ENCODE measurements at places on chromosomes 11 and 22.
A peak's percentile ranks its signal among the peaks of the same experiment; 100 is the strongest.

DNA sequence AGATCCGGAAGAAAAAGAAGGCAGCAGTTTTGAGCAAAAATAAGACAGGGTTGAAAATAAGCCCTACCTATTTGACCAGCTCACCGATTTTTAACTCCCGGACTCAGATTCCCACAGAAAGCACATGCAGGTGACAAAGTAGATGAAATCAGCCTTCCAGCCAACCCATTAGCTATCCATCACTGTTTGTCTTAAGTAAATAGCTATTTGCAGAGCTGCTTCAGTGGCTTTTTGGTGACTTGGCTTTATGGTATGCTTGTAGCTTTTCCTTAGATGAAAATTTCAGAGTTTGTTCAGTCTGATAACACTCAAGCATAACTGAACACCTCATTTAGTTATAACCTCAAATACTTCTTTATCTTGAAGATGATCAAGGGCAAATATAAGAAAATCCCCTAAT is 192.6 kb downstream of the HIPK3 start:
- no peak for DNase-seq

GRCh38 chr22:42883970-42884369 is 26.9 kb upstream of the ARFGAP3 start:
- no peak for DNase-seq

DNA sequence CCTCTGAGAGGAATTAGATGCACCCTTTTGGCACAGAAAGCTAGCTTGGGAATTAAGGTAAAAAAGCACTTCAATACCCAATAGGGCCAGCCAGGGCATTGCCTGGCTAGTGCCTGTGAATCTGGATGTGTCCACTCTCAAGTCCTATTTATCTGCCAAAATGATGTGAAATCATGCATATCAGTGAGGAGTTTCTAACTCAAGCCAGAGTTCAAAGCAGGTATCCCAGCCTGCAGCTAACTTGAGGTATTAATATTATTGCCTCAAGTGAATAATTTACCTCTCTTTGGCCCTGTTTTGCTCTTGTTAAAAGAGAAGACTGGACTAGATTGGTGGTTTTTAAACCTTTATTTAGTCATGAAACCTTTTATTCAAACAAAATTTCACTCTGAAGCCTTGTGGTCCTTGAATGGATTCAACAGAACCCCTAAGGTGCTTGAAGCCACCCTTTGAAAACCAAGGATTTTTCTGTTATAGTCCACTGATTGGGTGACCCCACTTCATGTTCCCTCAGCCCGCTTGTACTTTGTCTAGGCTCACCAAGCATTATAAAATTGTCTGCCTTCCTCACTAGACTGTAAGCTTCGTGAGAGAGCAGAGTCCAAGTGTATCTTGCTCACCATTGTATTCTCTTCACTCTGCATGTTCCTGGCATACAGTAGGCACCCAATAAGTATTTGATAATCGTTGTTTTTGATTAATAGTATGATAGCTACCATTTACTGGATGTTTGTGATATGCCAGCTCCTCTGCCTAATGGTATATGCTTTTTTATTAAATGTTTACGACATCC is 4.5 kb downstream of the RNF121 start:
- no peak for DNase-seq

- DNase-seq, result no peak
These were observed 496.6 kb downstream of the TBC1D22A start for GRCh38 chr22:47259049-47259448.

DNA sequence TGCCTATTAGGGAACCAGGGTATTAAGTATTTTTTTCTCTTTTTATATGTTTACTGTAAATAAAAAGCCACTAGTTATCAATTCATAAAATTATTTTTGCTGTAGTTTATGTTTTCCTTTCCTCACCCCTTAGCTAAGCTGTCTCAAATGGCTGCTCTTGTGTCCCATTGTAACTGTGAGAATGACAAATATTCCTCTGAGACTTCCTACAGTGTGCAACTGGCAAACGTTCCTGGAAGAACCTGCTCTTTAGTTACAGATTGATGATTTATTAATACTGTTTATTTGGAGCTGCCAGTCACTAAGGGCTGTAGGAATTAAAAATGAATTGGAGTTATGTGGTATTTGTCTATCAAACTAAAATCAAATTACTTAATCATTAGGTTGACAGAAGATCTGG is 675.4 kb upstream of the ARHGAP42 start:
- DNase-seq, result peak; percentile 25

GRCh38 chr11:123608371-123608770 is 46.1 kb downstream of the SCN3B start:
- DNase-seq, result no peak

DNA sequence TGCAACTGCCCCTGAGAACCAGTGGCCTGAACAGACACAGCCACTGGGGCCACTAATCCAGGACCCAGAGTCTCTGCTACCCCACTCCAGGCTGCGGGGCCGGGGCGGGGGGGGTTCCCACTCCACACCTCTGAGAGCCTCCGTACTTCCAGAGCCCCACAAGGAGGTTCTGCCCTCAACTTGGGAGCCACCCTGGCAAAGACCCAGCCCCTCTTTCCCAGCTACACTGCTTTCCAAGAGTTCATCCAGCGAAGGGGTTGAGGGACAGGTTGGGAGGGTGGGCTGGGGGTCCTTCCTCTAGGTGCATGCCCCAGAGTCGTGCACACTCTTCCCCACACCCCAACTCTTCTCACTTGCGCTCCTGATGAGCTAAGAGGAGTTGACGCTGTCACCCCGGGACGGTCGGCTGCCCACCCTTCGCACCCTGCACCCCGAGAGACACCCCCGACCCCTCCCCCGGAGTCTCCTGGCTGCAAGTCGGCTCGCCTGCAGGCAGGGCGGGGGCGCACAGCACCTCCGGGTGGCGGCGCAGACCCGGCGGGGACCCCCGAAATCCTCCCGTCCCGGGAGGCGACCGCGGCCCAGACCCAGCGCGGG is 531 bp downstream of the RAB3IL1 start:
- no peak for DNase-seq

DNA sequence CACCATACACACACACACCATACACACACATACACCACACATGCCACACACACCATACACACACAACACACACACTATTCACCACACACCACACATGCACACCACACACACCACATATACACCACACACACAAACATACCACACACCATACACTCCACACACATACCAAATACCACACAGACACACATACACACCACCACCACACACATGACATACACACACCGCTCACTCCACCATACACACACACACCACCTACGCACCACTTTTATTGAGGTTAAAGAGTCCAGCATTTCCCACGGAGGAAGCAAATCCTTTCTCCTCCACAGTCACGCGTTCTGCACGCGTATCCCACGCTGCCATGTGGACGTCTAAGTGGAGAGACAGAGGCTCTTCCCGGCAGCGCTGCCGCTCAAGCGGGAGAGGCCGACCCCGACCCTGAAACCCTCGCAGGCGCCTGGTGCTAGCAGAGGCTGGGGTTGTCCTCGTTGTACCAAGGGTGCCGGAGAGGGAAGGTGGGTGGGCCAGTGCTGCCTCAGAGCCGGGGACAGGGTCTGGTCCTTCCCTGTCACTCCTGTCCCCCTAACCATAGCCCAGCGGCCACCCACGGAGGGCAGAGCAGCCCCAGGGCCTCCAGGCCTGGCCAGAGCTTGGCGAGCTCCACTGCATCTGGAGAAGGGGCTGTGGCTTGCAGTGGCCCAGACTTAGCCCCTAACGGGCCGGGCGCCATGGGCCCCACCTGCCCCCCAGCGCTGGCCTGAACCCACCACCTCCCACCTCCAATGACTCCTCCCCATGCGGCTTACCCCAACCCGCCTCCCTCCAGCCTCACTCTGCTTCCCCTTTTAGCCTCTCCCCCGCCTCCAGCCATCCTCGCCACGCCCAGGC is 1495.0 kb downstream of the BRD1 start:
- no peak for DNase-seq

DNA sequence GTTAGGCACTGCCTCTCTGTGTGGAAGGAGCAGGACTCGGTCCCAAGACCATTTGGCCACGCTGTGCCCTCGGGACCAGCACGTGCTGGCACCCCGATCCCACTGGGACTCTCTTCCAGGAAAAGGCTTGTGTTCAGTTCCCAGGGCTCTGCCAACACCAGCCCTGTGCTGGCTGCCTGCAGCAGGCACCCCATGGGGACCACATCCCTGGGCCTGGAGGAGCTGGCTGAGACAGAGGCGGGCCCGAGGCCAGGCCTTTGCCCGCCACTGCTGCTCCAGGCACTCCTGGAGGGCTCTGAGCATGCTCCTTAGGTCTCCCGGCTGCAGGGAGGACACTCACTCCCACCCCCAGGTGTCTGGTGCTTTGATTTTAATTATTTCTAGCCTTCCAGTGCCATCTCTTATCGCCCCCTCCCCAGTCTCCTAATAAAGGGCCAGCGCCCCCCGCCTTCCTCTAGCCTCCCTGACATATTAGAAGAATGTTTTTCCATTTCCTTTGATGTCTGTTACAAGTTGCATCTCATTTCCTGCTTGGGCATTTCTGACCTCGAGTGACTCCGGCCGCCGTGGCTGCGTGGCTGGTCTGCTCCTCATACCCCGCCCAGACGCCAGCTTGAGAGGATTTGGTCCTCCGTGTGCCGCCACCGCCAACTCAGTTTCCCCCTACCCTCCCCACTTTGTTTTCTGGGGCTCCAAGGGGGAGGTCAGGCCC is 14.4 kb downstream of the CDKN1C start:
- DNase-seq, result no peak

GRCh38 chr22:37768273-37768672 is 39.5 kb upstream of the GCAT start:
- DNase-seq, result no peak

DNA sequence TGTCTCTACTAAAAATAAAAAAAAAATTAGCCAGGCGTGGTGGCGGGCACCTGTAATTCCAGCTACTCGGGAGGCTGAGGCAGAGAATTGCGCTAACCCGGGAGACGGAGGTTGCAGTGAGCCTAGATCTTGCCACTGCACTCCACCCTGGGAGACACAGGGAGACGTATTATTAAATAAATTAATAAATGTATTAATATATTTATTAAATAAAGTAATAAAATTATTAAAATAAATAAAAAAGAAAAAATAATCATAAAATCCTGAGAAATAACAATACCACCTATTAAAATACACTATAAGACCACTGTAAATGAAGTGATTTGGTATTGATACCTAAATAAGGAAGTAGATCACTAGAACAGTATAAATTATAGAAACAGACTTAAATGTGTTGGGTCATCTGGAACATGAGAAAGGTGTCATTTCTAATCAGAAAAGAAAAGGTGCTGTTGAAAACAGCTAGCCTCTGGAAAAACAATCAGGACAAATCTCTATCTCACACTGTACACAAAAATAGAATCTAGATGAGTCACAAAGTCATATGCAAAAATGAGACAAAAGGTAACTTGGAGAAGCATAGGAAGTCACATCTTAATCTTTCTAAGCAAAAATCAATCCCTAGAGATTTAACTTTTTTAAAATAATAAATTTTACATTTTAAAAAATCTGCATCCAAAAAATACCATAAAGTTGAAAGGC is 43.2 kb upstream of the UBASH3B start:
- DNase-seq, result no peak

- no peak for DNase-seq
These were observed 79.2 kb downstream of the OSBP2 start for GRCh38 chr22:30773919-30774318.

- peak; percentile 91 for DNase-seq
These were observed 33.0 kb upstream of the APOBEC3A start for GRCh38 chr22:38924347-38924952.

DNA sequence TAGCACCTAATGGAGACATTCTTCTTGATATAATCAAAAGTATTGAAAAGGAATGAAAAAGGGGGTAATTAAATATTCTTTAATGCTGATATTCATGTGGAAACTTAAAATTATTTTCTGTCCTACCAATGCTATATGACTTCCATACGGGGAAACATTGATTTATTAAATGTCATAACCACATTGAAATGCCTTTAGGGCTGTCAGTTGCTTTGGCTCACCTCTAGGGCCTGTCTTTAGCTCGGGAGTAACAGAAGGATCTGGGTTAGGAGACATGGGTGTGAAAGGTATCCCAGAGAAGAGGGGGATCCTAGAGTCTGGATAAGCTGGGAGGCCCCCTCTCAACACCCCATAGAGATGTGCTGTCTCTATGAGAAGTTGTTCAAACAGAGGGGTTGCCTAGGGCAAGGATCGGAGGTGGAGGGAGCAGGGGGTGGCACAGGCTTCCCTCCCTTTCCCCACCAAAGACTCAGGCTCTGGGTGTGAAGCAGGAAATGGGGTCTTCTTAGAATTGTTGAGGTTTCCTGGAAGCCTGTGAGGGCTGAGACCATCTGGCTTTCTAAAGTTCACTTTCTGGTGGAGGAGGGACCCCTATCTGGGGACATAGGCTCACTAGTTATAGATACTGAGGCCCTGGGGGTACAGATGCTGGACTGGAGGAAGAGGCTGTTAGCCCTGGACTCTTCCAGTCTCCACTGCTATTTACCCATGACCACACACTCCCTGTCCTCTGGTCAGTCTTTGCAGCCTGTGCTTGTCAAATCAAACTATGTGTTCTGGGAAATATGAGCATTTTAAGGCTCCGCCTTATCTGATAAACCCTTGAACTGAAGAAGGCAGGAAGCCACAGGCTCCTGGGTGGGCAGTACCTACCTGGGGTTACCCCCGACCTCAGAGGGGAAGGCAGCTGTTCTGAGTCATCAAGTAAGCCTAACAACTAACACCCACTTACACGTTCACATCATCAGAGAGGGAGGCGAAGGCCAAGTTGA is 55.8 kb upstream of the RRAS2 start:
- DNase-seq, result no peak

DNA sequence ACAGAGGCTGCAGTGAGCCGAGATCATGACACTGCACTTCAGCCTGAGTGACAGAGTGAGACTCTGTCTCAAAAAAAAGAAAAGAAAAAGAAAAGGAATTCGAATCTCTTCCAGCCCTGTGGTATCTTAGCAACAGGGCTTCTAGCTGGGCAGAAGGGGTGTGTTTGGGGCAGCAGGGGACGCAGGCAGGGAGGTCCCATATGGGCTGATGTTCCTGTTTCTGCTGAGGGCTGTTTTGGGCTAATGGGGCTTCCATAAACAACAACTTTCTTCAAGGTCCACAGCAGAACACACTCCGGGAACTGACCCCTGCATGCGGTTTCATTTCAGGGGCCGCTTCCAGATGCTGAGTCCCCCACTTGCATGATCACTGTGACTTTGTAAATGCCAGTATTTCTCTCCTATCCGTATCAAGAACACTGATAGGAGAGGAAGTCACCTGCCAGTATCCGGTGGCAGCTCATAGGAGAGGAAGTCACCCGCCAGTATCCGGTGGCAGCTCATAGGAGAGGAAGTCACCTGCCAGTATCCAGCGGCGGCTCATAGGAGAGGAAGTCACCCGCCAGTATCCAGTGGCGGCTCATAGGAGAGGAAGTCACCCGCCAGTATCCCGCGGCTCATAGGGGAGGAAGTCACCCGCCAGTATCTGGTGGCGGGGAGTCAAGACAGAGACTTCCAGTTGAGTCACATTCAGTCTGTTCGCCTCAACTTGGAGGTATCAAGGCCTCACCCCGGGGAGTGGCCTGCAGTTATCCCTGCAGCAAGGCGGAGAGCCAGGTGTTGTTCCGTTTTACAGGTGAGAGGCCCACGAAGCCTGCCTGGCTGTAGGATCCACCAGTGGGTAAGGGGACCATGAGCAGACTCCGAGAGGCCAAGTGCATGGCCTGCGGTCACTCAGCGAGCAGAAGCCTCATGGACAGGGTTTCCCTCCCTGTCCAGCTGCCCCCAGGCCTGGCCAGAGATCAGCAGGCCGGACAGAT is 8.3 kb upstream of the FGF19 start:
- DNase-seq, result no peak

All from NCI-H146 (cell line).